ENCODE measurements at places on chromosomes 3 and 15.

GRCh38 chr3:139751789-139752188 is 74.0 kb upstream of the NMNAT3 start:
- no peak for DNase-seq

DNA sequence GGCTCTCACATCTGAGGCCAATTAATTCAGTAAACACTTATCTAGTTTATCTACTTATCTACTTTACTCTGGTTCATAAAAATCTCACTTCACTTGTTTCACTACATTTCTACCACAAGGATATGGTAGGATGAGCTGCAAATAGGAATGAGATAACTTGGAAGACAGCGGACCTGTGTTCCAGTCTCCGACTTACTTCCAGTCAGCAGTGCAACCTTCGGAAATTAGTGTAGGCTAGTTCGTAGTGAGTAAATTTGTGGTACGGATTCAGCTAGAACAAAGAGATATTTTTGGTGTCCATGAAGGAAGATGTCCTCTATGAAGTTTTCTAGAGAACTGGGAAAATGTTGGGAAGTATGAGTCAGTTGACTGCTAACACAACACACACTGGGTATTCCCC is 66.3 kb downstream of the TPRG1 start:
- no peak for DNase-seq

DNA sequence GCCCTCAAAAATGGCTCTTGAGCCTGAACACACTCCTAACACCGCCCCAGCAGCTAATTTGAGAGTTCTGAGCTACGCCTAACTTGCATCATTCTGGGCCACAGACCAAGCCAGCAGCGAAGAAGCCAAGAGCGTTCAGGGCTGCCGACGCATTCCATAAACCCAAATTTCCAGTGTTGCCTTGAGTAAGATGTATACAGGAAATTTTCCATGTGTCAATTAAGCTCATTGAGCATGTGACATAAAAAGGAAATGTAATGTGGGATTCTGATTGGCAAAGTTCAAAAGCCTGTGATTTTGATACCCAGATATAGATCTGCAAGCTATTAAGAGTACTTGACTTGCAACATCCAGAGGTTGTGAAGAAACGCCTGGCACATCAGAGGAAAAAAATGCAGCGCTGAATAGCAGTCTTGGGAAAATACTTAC is 148.6 kb upstream of the NR2F2 start:
- no peak for DNase-seq

DNA sequence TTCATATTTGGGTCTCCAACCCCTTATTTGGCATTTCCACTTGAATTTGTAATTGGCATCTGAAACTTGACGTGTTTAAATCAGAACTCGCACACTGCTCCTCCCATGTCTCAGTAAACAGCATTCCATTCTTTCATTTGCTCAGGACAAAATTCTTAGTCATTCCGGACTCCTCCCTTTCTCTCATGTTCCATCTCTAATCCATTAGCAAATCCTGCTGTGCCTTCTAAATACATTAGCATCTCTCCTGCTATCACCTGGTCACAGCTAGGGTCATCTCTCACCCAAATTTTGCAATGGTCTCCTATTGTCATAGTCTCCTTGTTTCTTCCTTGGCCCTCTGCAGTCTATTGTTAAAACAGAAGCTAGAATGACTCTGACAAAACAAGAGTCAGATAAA is 119.9 kb upstream of the CADPS start:
- no peak for DNase-seq

GRCh38 chr3:47954567-47954966 is 61.6 kb downstream of the MAP4 start:
- no peak for DNase-seq

DNA sequence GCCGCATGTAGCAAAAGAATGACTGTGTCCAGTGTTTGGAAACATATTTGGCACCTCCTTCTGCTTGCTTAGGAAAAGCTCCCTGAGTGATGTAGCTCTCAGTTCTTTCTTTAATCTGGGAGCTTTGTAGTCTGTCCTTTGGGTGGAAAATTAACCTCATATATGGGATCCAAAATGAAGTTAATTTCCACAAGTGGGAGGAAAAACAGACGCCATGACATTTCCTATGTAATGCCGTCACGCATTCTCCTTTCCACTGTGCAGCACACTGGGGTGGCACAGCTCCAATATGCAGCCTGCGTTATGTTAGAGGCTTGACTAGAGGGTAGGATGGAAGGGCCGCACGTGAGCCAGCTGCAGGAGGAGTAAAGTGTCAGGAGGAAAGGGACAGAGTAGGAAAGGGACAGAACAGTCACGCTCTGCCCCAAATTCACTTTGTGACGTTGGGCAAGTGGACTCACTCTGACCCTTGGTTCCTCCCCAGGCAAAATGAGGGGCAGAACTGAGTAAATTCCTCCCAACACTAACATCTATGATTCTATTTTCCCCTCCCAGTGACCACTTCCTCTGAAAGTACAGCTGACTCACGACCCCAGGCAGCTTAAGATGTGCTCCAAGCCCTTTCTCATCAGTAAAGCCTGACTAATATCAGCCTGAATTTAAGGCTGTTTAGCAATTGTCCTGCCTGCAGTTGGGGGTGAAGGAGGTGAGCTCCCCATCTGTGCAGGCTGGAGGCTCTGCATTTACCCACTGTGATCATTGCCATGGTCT is 176.5 kb upstream of the PFN2 start:
- DNase-seq = no peak

DNA sequence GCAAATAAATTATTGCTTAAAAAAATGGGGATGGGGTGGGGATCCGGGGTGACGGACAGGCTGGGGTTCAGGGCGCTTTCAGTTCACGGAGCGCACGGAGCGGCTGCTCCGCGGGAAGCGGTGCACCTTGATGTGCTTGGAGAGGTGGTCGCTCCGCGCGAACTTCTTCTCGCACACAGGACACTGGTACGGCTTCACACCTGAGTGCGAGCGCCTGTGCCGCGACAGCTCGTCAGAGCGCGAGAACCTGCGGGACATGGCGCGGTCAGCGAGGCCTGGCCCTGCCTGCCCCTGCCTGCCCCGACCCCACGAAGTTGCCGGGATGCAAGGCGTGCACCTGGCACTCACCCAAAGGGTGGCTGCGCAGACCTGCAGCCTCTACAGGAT is 13.6 kb downstream of the KLF15 start:
- no peak for DNase-seq

DNA sequence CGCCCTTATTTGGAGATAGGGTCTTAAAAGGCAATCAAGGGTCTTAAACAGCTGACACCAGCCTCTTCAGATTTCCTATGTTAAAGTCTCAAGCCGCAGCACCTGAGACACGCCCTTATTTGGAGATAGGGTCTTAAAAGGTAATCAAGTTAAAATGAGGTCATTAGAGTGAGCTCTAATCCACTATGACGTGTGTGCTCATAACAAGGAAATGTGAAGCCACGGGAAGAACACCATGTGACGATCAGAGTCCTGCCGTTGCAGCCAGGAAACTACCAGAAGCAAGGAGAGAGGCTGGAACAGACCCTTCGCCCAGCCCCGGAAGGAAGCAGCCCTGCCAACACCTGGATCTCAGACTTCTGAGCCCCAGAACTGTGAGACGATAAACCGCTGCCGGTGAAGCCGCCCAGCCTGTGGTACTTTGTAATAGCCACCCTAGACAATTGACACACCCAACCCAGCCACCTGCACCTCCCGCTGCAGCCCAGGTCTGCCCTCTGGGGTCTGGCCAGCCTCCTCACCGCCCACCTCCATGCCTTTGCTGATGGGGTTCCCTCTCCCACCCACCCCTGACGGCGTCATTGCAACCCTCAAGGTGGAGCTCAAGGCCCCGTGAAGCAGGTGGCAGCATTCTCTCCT is 137.9 kb downstream of the MEGF11 start:
- DNase-seq = no peak

DNA sequence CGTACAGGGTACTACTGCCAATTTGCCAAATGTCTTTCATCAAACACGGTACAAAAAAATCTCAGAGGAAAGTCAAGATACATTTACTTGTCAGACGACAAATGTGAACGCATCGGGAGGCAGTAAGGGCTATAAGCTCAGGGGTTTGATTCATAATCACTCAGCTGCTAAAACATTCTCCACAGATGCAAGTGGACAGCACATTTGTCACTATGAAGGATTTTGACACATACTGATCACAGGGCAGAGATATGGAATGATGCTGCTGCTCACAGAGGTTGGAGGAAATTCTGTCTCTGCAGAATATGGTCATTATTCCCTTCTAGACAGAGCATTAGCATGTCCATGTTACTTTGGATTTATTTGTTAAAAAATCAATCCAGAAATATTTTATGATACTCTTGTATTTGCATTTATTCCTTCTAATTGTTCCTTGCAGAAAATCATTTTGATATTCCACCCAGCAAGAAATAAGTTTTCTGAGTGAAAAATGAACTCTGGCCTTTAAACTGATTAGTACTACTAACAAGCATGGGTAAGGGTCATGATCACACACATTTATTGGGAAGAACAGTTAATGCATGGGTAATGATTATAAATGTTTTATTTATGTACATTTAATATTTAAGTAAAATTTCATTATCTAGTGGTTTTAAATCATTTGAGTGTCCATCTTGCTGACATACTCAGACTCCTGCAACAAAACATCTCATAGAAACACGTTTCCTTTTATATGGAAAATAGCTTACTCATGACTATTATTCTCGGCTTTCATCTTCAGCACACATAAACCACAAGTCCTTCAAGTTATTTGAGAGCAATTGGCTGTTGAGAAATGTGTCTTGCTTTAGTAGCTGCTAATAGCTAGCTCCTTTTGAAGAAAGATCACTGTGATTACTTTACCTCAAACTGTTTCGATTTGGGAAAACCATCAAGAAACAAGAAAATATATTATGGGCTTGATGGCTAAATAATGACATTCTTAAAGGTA is 559.3 kb downstream of the MECOM start:
- no peak for DNase-seq
